ENCODE measurements at places on chromosomes 7 and 10.
A peak's percentile ranks its signal among the peaks of the same experiment; 100 is the strongest.

DNA sequence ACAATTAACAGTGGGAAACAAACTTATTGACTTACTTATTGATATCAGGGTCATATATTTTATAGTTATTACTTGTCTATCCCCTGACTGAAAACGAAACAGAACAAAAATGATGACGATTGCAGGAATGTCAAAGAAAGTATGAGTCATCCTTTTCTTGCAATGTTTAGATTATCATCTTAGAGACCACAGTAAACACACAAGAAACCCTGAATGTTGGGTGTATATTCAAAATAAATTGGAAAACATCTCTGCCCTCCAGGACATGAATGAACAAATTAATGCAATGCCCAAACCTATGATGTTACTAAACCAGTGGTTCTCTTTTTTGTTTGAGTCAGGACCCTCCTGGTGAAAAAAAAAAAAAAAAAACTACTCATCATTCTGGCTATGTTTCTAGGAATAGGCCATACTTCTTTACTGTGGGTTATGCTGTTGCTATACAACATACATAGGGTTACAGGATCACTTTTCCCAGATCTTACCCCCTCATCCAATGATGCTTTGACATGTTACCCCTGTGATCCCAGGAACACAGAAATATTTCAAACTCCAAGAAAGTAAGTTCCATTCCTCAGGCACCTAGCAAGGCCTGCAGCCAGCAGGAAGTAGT, 623.4 kb upstream of the IGFBP3 start:
- no peak for DNase-seq

DNA sequence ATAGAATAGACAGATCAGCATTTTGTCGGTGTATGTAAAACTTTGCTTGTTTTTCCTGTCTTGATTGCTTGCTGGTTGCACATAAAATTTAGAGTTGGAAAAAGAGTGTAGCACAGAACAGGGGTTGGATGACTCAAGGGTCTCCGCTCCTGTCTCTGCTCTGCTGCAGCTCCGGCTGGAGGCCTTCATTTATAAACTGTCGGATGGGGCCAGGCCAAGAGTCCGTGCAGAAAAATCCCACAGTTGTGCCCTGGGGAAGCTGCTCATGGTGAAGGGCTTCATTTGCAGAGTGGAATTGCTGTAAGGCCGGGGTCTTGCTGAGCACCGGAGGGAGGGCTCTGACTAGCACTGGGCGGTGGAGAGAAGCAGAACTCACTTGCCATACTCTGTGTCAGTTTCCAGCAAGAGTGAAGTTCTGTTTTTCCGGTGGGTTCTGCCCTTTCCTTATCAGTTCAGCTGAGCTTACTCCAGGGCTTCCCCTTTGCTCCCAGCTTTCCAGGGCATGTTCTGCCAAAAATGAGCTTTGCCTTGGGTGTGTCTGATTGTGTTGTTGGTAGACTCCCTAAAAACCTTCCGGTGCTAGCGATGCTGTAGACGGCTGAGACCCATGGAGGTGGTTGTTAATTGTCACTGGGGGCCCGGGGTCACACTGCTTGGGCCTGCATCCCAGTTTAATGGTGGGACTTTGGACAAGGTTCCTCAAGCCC, 67.2 kb downstream of the CAMK1D start:
- no peak for DNase-seq

GRCh38 chr7:139675127-139676125, 102.4 kb downstream of the HIPK2 start:
- DNase-seq = no peak

GRCh38 chr10:129909080-129909479, 55.0 kb downstream of the EBF3 start:
- no peak for DNase-seq

GRCh38 chr10:81192221-81192788, 654.6 kb downstream of the SH2D4B start:
- DNase-seq = no peak

DNA sequence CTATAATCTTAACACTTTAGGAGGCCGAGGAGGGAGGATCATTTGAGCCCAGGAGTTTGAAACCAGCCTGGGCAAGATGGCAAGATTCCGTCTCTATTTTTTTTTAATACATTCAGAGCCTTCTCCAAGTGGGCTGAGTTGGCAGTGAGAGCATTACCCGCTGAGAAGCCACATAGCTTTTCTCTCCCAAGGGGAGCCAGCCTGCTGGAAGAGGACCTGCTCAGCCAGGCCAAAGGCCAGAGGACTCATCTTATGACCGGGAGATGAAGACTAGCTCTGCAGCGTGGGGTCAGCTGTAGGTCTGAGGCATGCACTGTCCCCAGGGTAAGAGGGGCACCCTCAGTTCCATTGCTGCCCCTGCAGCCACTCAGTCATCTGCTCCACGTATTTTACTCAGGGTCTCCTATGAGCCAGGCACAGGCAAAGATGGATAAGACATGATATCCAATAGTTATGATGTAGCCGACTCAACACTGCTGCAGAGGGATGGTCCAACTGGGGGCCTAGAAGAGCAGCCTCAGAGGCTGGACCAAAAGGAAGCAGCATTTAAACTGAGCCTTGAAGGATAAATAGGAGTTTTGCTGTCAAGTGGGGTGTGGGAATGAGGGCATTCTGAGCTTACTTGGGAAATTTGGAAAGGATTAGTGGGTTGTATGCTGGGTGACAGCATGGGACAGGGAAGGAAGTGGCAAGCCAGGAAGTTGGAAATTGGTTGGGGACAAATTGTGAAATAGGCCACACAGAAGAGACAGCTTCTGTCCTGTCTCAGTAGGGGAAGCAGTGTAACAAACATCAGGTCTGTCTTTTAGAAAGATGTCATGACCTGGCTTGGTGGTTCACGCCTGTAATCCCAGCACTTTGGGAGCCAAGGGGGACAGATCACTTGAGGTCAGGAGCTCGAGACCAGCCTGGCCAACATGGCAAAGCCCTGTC, 1.6 kb upstream of the MARVELD1 start:
- no peak for DNase-seq

DNA sequence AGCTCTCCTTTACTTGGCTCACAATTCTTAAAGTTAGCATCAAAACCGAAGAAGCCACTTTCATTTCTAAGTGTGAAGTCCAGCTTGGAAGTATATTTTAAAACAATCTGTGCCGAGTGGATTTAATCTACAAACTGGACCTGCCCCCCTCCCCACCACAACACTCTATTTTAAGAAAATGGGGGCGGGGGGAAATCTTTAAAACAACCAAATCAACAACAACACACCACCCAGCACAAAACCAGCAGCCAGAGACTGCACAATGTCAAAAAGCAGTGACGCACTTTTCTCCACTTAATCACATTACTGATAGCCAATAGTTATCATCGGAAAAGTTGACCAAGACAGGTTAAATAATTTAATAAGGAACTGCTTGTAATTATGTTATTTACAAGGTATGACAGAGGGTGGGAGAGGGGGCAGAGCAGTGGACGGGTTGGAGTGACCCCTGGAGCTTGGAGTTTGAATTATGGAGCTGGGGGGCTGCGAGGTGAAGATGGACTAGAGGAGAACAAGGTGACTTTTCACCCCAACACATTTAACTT, 2.8 kb downstream of the EBF3 start:
- DNase-seq = no peak

DNA sequence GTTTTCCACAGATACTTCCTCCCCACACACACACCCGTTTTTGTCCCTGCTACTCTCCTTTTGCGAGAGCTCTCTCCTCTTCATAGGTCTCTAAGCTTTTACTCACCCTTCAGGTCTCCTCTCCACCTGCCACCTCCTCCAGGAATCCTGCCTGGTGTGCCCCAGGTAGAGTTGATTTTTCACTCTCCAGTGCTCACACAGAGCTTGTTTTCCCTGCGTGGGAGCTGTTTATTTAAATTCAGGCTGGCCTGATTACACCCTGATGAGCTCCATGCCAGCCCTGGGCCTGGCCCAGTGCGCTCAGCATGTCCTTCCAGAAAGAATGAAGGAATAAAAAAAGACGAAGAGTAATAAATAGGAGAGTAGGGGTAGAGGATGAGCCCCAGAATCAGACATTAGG, 7.5 kb upstream of the CLDN4 start:
- DNase-seq = no peak

DNA sequence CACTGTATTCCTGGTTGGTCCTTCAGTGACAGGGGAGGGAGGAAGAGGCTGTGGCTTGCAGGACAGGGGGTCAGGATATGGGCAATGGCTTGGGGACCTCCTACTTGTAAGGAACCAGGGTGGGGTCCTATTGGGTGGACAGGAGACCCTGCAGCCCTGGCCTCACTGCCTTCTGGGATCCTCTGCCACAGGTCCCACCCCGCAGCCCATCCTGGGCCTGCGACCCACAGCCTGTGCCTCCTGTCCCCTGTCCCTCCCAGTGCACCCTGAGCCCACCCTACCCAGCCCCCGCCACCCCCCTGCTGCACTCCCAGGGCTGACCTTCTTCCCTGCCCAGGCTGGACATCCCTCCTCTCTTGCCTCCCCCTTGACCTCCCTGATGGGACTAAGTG, 58.7 kb upstream of the MYL10 start:
- DNase-seq = no peak

DNA sequence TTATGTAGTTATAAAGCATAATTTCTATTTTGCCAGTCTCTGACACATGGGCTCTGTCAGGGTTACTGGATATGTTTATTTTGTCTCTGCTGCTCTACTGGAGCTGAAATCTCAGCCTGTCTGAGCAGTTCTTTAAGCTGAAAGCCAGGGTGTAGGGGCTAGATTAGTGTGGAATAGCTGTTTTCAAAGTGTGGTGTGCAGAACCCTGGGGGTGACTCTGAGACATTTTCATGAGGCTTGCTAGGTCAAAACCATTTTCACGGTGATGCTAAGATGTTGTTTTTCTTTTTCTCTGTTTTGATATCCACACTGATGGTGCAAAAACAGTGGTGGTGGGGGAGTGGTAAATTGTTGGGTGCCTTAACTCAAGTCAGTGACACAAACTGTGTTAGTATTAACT, 45.5 kb downstream of the CREM start:
- DNase-seq = no peak

DNA sequence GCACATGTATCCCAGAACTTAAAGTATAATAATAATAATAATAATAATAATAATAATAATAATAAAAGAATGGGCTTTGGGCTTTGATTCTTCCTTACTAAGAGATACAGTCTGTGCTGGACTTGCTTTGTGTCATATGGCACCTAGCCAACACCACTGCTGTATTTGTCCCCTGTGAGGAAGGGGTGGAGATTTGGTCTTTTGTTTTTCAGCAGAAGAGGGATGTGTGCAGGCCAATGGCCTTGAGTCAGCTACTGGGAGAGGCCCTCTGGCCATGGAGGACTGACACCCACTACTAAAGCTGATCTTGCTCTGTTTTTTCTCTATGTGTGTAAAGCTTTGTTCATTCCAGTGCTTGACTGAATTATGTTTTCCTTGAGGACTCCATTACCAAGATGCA, 573.0 kb upstream of the PCDH15 start:
- no peak for DNase-seq

DNA sequence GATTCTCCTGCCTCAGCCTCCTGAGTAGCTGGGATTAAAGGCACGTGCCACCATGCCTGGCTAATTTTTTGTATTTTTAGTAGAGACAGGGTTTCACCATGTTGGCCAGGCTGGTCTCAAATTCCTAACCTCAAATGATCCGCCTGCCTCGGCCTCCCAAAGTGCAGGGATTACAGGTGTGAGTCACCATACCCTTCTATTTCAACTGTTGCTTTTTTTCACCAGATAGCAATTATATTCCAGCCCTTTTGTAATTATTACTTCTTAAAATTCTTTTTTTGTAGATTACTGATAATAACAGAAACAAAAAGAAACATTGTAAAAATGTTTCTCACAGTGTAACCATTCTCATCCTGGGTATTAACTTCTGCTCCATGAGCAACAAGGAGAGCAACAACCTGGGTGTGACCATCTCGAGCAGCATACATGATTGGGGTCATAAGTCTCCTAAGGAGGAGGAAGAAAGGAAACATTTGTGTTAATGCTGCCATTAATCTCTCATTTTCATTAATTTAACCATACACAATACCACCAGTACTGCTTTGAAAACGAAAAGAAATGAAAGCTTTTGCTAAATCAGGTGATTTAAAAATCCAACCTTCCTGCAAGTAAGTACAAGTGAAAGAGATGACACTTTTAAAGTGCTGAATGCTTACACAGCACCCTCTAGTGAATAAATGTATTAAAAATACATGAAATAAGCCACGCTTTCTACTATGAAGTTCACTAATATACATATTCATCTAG, 41.8 kb downstream of the ASZ1 start:
- no peak for DNase-seq

GRCh38 chr7:67455508-67455907, 458.9 kb downstream of the TYW1 start:
- DNase-seq = no peak

GRCh38 chr7:128867842-128868623, 5.4 kb downstream of the ATP6V1F start:
- peak; percentile 75 for DNase-seq

DNA sequence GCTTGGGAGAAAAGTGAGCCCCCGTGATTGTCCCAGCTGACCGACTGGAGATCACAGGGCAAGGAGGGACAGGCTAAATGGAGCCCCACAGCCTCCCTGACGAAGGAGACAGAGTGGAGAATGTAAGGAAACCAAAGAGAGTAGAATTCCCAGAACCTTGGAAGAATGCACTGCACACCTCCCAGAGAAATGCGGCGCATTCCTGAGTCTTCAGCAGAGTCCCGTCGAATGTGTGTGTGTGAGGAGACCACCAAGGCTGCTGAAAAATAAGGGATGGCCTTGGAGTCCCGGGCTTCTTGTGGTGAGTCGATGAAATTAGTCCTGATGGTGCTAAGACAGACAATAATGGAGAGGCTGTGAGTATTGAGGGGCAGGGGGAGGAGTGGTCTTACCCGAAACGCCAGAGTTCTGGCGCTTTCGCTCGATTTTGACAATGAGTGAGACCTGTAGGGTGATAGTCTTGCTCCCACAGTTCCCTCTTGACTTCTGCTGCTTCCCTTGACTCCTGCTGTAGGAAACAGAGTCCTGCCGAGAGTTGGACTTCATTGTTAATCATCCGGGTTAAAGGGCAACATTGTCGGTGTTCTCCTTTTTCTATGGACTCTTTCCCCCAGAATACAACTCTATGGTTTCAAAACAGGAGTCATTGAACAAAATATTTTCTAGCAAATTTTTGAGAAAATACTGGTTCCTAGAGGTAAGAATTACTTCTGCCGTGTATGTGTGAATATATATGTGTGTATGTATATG, 103.2 kb downstream of the CNNM2 start:
- DNase-seq = no peak

GRCh38 chr10:98623176-98623575, 176.4 kb upstream of the HPS1 start:
- DNase-seq = no peak

GRCh38 chr7:27616914-27617548, 45.7 kb downstream of the HIBADH start:
- no peak for DNase-seq

- DNase-seq = no peak
Measured at GRCh38 chr10:29692121-29692539, 57.4 kb upstream of the SVIL start.

- DNase-seq = no peak
Measured at GRCh38 chr7:1757601-1758000, 87.5 kb downstream of the ELFN1 start.

GRCh38 chr10:43781480-43782361, 133.0 kb upstream of the ZNF32 start:
- DNase-seq = no peak
